ENCODE measurements at places on chromosomes 11 and 22. TPM values are rescaled to one million over a fixed set of nuclear protein-coding genes. Genes with fewer than 3 reads are reported as not detected.

The KRTAP5-4 gene
- total RNA-seq: not detected

The LMO2 gene
- 8.4 TPM for total RNA-seq

The SLC3A2 gene
- 35.0 TPM for total RNA-seq

The DDX25 gene
- total RNA-seq: 0.14 TPM

DNA sequence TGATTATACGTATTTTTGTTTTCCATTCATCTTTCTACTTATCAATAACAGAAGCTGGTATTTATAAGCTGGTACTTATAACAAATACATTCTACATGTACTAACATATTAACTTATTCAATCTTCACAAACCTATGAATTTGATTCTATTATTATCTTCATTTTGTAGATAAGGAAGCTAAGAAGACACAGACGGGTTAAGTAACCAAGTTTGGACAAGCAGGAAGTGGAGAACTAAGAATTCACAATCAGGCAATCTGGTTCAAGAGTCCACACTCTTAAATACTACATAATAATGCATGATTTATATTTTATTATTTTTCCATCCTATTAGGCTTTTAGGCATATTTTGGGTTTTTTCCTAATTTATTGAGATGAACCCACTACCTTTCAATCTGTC is 25.0 kb downstream of the FCHSD2 start:
- DNase-seq: no peak
- peaks cover 21% of the 10 kb centered on the region for H3K36me3 ChIP-seq
- no peak overlapping the region for H3K27ac ChIP-seq
- no peak overlapping the region for H3K4me3 ChIP-seq

GRCh38 chr11:93025558-93026255 is 56.3 kb downstream of the MTNR1B start:
- no peaks in the 10 kb centered on the region for H3K4me1 ChIP-seq
- no peak overlapping the region for H3K4me3 ChIP-seq
- DNase-seq: no peak
- no peaks in the 10 kb centered on the region for H3K27me3 ChIP-seq

DNA sequence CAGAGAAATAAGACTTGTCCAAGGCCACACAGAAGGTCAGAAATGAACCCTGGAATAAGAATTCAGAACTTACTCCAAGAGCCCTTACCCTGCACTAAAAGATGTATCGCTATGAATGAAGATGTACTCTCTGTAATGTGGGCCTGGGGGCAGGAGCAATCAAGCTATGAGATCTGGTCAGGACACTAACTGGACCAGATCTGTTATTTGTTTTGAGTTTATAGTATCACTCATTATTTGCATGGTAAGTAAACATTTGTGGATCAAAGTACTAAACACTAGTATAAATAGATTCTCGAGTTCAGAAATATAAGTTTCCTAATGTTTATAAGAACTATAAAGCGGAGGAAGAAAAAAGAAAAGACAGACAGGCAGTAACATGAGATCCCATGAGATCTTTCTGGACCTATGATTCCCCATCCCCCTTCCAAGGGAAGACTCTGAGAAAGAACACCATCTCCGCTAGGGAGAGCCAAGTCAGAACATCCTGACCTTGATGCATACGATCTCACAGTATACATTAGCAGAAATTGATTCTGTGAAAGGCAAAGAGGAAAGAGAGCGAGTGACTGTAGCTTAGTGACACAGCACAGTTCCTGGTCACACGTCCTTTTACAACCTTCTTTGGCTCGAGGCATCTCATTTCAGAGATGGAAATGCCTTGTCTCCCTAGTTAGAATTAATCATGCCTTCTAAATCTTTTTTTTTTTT is 71.2 kb downstream of the USP35 start:
- H3K4me1 ChIP-seq: peaks cover 61% of the 10 kb centered on the region
- no peaks in the 10 kb centered on the region for H3K36me3 ChIP-seq
- H3K27ac ChIP-seq: no peak overlapping the region
- DNase-seq: no peak
- H3K4me3 ChIP-seq: no peak overlapping the region
